ENCODE measurements at places on chromosomes 5 and 9. TPM values are rescaled to one million over a fixed set of nuclear protein-coding genes. Genes with fewer than 3 reads are reported as not detected.

DNA sequence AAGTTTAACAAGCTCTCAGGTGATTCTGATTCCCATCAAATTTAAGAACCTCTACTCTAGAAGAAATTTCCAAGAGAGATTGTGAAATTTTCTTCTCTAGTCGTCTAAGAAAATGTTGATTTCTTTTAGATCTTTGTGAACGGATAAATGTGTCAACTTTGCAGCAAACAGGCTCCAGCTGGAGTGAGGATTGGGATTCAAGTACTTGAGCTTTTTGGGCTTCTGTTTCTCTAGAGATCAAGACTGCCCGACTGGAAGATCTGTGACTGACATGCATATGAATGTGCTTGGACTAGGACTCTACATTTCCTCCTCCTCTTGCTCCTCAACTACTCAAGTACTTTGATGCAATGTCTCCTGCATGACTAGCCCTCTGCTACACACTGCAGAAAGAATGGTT lies 388.3 kb downstream of the TMEM38B start:
- DNase-seq: no peak

DNA sequence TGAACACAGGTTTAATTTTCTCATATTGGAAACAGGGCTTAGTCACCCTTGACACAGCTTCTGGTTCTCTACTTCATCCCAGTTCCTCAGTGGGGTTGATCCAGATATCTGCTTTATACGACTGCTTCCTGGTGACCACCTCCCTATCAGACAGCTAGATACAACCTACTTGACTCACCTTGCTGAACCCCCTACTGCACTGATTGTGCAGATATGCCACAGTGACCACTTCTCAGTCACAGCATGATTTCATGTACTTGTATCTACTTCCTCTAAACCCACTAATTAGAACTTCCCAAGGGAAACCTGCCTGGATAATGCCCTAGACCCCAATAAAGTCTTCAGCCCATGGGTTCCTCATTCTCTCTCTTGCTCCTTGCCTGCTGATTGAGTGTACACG lies 18.4 kb upstream of the RFK start:
- DNase-seq: no peak

HNRNPA0 gene
- 34.7 TPM for total RNA-seq

SPATA6L gene
- 23.1 TPM for total RNA-seq
